ENCODE measurements at places on chromosomes 13 and 19.

DNA sequence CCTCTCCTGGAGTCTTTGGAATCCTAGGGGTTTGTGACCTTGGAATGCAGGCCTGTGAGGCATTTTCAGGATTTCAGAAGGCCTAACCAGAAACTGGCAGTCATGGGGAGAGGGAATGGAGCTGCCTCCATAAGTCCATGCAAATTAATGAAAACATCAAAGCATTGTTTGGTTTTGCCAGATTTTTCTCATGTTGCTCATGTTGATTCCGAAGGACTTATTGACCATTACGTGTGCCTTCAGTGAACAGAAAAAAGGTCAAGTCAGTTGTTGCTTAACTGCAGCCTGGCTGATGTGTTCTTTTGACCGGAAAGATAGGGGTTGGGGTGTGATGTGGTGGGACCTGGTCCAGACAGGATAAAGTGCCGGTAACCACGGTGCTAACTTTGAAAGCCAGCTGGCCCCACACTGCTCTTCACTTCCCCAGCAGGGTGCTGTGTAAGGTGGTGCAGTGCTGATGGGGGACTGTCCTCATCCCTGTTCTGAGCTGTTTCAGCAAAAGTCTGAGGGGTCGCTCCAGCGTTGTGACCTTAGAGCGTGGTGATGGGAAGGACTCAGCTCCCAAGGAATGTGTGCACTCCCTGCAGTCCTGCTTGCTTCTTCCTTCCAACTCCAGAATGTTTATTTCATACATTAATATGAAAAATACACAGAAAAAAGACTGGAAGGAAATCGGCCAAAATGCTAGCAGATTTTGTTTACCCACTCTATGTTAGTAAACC, 3.5 kb downstream of the RNF113B start:
- no peak for DNase-seq

GRCh38 chr13:97621631-97622030, 187.7 kb downstream of the RAP2A start:
- no peak for DNase-seq

DNA sequence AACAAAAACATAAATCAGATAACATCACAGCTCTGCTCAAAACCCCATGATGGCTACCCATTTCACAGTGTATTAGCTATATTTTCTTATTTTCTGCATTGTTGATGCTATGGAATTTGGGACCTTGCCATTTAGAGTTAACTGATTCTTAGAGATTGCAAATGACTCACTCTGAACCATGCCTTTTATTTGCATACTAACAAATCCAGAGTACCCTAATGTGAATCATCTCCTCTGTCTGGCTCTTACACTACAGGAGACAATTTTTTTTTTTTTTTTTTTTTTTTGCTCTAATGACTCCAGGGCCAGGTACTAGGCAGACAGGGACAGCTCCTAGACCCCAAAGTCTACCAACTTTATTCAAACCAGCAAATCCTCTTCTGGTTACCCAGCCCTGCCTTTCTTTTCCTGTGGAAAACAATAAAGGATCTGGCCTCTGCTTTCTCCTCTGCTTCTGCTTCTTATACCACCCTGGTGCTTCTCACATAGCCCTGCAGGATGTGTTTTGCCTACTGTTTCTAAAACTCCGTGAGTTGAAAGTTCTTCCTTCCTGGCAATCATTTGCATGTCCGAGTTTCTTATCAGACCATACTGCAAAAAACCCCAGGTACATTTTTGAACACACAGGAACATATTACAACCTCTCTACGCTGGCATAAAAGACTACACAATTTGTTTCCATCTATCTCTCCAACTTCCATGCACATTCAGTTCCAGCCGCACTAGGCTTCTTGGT, 10.6 kb upstream of the ZNF460 start:
- no peak for DNase-seq

- peak; percentile 1 for DNase-seq
Observed at GRCh38 chr19:7267792-7268704, 26.2 kb downstream of the INSR start.

GRCh38 chr13:113477724-113478123, 12.8 kb downstream of the DCUN1D2 start:
- no peak for DNase-seq

- DNase-seq: peak; percentile 33
Observed at GRCh38 chr13:46124531-46124966, 19.7 kb upstream of the CPB2 start.

DNA sequence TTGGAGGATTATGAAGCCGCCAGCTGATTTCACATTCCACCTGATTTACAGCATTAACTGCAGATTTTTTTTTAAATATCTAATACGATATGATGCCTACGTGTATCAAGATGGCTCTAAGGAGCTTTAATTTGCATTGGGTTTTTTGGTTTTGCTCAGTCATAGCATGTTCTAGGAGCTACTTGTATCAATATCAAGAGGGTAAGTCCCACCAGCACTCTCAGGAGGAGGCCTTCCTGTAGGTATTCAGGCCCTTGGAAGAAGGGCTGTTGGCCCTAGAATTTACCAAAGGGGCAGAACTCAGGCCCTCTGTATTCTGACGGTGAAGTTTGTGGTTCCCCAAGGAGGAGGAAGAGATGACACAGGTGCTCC, 97.2 kb upstream of the IPO5 start:
- no peak for DNase-seq

- peak; percentile 54 for DNase-seq
Observed at GRCh38 chr19:18171605-18172327, 1.8 kb upstream of the IFI30 start.

Data from CD4-positive, alpha-beta T cell treated with Interleukin-1 beta for 1 hour (primary cell).